ENCODE measurements at places on chromosomes 12 and 14.
A peak's percentile ranks its signal among the peaks of the same experiment; 100 is the strongest.

DNA sequence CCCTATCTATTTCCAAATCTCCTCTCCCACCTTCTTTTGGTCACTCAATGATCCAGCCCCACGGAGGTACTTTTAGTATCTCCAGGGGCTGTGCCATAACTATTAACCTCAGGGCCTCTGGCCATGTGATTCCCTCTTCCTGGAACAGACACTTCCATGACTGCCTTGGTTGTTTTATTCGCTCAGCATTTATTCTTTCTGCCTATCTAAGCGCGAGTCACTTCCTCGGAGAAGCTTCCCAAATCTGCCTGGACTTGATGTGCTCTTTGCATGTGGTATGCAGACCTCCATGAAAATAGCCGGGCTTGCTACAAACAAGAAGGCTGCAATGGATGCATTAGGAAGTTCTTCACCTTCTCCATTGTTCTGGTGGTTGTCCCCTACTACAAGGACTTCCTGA is 939.0 kb upstream of the TMEM132C start:
- DNase-seq: no peak

- DNase-seq: no peak
These were observed 96.3 kb downstream of the CACNA1C start for GRCh38 chr12:2149091-2149490.

DNA sequence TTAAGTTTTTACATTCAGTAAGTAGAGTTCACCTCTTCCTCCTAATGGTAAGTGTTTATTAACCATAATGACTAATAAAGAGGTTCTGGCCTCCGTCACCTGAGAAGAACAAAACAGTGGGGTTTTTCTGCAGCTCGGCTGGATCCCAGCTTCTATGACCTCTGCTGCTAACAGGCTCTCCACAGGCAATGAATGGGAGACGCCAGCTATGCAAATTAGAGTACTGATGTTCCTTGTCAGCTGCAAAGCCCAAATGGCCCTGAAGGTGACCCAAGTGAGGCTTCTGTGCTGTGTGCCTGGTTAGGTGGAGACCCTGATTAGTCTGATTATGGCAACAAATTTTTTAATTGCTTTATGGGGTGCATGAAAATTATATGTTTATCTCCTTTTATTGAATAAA is 218.1 kb downstream of the APAF1 start:
- no peak for DNase-seq

DNA sequence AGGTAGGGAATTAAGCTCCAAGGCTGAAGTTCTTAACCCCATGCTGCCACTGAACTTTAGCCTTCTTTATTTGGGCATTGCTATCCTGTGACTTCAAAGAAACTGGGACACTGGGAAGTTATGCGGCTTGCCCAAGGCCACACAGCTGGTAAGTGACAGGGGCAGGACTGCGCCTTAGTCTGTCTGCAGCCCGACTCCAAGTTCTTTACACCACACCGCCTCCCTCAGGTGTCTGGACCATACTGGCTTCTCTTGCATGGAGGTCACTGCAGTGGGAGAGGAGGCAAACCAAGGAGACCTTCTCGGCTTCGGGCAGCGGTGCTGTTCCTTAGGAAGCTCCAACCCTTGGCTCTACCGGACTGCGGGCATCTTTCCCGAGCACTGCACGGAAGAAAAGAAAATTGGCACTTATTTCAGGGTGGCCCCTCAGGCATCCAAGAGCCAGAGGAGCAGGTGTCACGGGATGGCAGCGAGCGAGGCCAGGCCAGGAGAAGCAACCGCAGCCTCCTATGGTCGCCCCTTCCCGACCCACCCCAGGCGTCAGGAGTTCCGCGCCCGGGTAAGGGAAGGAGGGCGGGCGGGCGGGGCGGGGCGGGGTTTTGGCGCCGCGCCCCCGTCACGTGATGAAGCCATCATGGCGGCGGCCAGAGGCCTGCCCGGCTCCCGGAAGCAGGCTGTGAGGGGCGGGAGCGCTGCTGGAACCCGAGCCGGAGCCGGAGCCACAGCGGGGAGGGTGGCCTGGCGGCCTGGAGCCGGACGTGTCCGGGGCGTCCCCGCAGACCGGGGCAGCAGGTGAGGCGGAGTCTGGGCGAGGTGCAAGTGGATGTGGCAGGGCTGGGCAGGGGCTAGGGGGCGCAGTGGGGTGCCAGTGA is 16.4 kb upstream of the ESPL1 start:
- peak; percentile 54 for DNase-seq

DNA sequence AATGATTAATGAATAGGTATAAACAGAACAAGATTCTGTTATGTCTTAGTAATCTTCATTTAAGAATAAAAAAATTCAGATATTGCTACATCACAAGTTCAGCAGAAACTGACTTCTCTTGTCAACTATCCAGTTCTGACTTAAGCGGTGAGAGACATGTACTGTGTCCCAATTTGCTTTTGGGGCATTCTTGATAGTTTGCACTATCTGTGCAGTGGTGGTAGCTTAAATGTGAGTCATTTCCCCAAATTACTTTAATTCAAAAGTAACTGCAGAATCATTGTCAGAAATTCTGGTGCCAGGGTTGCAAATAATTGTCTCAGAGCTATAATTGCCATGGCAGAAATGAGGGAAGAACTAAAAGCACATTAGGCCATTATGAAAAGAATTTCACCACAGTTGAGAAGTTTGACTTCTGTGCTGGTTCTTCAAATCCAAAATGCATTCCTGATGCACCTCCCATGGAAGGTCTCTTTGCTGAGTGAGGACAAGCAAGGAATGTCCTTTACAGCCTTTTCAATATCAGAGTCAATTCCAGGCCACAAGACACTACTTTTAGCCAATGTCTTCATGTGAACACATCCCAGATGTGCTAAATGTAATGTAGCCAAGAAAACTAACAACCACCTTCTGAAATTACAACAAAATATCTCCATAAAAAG is 304.7 kb downstream of the SSPN start:
- DNase-seq: no peak

DNA sequence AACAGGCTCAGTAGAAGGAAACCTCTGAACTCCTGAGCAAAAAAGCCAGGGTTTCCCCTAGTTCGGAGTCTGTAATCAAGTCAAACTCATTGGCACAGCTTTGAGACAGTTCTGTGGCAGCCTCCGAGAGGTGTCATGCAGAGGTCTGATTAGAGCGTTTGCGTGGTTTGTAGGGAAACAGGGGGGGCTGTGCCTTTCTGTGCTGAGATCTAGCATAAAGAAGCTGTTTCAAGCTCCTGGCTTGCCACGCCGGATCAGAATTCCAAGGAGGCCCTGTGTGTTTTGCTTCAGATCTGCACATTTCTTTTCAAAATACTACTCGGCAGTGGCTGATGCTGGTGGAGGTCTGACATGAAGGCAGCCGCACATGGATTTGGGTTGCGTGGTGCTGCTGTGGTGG is 1.7 kb downstream of the CABP1 start:
- no peak for DNase-seq

DNA sequence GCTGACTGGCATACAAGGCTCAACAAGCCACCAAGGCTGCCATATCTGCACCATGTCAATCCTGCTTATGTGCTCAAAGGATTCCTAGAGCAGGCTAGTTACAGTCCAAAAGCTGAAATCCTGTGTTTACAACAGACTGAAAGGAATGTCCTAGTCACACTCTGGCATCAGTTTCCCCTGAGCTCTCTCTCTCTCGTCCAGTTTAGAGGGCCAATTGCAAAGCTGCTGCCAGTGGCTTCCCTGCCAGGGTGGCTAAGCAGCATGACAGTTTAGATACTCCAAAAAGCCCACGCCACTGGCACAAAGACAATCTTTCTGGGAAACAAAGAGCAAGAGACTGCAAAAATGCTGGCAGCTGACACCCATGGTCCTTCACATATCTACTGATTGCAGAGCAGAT is 392.1 kb downstream of the RPS29 start:
- DNase-seq: no peak

GRCh38 chr12:126591533-126591932 is 1526.3 kb downstream of the AACS start:
- DNase-seq: no peak

GRCh38 chr14:101200650-101201516 is 297.4 kb upstream of the RTL1 start:
- DNase-seq: no peak

All from stimulated activated CD4-positive, alpha-beta T cell treated with anti-CD3 and anti-CD28 coated beads, Interleukin-12 subunit alpha, Interleukin-12 subunit beta, amount 100 ng/mL, for 24 hours (primary cell).